Cardiac muscle cell (in vitro differentiated cells and primary cell): ENCODE measurements at places on chromosomes 2 and 18. TPM values are rescaled to one million over a fixed set of nuclear protein-coding genes. Genes with fewer than 3 reads are reported as not detected.
A peak's percentile ranks its signal among the peaks of the same experiment; 100 is the strongest.

DNA sequence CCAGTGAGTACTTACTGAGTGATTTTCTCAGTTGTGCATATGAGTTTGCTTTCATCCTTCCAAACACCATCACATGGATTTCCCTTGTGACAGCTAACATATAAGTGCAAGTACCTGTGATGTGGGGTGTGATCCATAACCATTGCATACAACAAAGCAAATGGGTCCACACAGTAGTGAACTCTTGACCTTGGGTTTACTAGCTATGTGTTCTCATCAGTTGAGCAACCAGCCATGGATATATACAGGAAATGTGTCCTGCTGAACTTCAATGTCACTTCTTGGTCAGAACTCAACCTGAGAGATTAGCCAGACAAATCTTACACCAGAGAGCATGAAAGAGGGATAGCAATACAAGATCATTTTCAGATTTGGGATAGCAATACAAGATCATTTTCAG lies 420.9 kb upstream of the KCNH7 start:
- H3K27ac ChIP-seq: no peak overlapping the region
- H3K4me1 ChIP-seq: no peaks in the 10 kb centered on the region
- no peak overlapping the region for H3K4me3 ChIP-seq
- no peak for DNase-seq
- no peaks in the 10 kb centered on the region for H3K36me3 ChIP-seq

DNA sequence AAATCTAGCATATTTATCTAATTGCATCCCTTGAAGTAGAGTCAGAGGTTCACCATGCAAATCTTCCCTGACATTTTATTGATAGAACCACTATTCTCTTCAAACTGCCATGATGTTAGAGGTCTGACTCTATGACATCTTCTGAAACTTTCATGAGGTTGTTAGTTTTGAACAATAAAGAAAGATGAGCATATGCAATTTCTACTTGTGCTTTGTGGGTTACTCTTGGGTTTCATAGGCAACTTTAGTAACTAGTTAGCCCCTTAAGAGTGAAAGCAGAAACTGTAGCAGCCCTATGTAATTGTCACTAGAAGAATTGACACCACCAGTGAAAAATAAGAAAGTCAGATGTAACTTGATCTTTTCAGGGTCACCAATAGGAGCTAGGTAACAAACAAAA lies 53.1 kb upstream of the ZEB2 start:
- no peaks in the 10 kb centered on the region for H3K4me1 ChIP-seq
- H3K27ac ChIP-seq: no peak overlapping the region
- H3K36me3 ChIP-seq: no peaks in the 10 kb centered on the region
- no peak for DNase-seq

The AGXT gene
- total RNA-seq: 0.06 and 0.67 TPM in 2 replicates

GRCh38 chr2:143701785-143702184 lies 572.6 kb downstream of the ARHGAP15 start:
- H3K36me3 ChIP-seq: no peaks in the 10 kb centered on the region
- no peak overlapping the region for H3K4me3 ChIP-seq

DNA sequence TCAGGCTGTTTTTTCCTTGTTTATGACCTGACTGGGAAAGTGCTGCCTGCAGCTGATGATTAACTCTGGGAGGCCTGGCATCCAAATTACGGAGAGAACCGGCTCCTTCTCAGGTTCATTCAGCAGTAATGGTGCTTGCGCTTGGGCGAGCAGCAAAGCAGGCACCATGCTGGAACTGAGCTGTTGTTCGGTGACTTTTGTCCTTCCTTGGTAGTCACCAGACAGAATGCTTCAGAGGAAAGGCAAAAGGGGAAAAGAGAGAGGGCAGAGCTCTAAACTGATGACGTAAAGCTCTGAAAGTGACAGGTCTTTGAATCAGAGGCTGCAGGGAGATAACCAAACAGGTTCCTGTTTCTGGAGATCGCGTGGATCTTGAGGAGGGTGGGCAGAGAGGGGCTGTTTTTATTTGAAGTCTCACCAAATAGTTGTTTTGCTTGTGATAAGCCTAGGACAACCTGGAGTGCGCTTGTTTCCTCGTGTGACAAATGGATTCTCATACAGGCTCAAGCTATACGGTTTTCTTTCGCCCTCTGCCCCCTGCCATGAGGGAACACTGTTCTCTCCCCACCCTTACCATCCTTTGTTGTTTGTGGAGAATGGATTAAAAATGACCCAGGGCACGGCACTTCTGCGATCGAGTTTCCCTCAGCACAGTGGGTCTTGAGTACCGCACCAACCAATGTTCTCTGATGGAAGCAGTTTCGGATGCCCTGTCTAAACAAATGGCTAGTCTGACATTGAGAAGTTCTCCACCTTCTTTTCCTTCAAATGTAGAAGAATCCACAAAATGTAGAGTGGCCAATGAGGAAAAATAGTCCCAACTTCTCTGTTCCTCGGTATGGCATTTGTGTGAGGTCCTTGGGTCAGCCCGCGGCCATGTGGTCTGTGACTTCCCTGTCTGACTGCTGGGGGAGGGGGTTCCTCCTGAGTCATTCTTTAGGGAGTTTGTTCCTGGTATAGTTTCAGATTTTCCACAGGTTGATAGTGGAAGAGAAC lies 1.3 kb downstream of the RASGRP3 start:
- H3K4me1 ChIP-seq: peaks cover 32% of the 10 kb centered on the region
- H3K4me3 ChIP-seq: peak overlapping the region; percentile 26
- no peaks in the 10 kb centered on the region for H3K27me3 ChIP-seq
- peak overlapping the region; percentile 92 for H3K27ac ChIP-seq

GRCh38 chr2:187922846-187923245 lies 368.6 kb upstream of the TFPI start:
- H3K4me1 ChIP-seq: no peaks in the 10 kb centered on the region
- H3K36me3 ChIP-seq: no peaks in the 10 kb centered on the region

DNA sequence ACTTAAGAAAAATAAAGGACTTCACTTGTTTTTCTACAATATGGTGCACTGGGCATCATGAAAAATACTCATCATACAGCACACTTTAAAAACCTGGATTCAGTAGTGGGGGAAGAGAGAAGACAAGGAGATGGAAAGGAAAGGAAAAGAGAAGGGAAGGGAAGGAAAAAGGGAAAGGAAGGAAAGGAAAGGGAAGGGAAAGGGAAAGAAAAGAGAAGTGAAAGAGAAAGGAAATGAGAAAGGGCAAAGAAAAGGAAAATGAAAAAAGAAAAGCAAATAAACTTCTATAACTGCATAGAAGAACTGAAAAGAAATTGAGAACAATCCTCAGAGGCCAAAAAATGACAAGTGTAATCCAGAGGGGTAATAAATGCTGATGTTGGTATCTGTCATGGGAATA lies 388.1 kb upstream of the PKDCC start:
- no peaks in the 10 kb centered on the region for H3K4me1 ChIP-seq
- DNase-seq: no peak
- H3K27me3 ChIP-seq: no peaks in the 10 kb centered on the region
- H3K27ac ChIP-seq: no peak overlapping the region
- H3K36me3 ChIP-seq: no peaks in the 10 kb centered on the region

The REEP1 gene
- 14.6 and 22.7 TPM in 2 replicates for total RNA-seq

The MEIS1 gene
- 92.6 and 115 TPM in 2 replicates for total RNA-seq

The TRAK2 gene
- 10.2 and 13.2 TPM in 2 replicates for total RNA-seq

GRCh38 chr18:75214766-75215510 lies 4.3 kb downstream of the TSHZ1 start:
- H3K27me3 ChIP-seq: peaks cover 18% of the 10 kb centered on the region
- peaks cover 23% of the 10 kb centered on the region for H3K4me1 ChIP-seq
- no peak for DNase-seq
- H3K4me3 ChIP-seq: no peak overlapping the region

GRCh38 chr18:59916746-59917145 lies 16.9 kb downstream of the PMAIP1 start:
- H3K27me3 ChIP-seq: no peaks in the 10 kb centered on the region
- no peak overlapping the region for H3K4me3 ChIP-seq
- peaks cover 14% of the 10 kb centered on the region for H3K4me1 ChIP-seq

The CUL3 gene
- total RNA-seq: 47.6 and 51.3 TPM in 2 replicates

DNA sequence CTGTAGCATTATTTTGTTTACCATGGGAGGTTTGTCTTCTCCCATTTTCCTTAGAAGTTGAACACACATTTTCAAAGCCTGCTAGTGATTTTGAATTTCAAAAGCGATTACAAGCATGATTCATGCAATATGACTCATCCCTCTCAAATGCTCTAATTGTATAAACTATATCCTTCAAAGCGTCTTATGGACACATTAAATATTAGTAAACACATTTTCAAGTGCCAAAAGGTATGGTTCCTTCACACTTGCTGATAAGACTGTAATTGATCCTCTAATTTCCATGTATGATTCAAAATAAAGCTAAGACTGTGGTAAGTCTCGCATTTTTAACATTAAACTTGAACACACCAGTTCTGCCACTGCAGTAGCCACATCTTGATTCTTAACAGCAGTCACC lies 512.9 kb downstream of the LRRTM4 start:
- H3K4me3 ChIP-seq: no peak overlapping the region
- DNase-seq: peak; percentile 2
- H3K4me1 ChIP-seq: no peaks in the 10 kb centered on the region
- no peak overlapping the region for H3K27ac ChIP-seq
- H3K27me3 ChIP-seq: no peaks in the 10 kb centered on the region

GRCh38 chr18:43559507-43559906 lies 282.2 kb upstream of the SYT4 start:
- no peak overlapping the region for H3K27ac ChIP-seq
- H3K4me1 ChIP-seq: no peaks in the 10 kb centered on the region
- no peaks in the 10 kb centered on the region for H3K36me3 ChIP-seq

The RDH14 gene
- 58.9 and 64.5 TPM in 2 replicates for total RNA-seq

- no peaks in the 10 kb centered on the region for H3K36me3 ChIP-seq
- H3K27ac ChIP-seq: no peak overlapping the region
- no peak for DNase-seq
- H3K4me3 ChIP-seq: no peak overlapping the region
Measured at GRCh38 chr2:54404270-54404669, 51.9 kb upstream of the SPTBN1 start.

DNA sequence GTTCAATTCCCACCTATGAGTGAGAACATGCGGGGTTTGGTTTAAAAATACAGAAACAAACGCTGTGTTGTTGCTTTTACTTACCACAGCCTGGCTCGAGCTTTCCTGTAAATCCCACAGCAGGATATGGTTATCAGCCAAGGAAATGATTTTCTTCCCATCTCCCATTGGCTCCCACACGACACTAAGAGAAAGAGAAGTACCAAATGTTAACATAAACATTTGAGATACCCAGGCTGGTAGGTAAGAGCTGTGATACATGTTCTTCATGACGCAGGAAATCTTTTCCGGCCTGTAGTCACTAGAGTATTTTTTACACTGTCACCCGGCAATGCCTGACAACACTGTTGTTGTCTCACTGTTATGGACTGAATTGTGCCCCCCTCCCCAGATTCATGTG lies 163.6 kb downstream of the EIPR1 start:
- H3K36me3 ChIP-seq: no peaks in the 10 kb centered on the region
- DNase-seq: no peak
- no peak overlapping the region for H3K27ac ChIP-seq
- H3K4me3 ChIP-seq: no peak overlapping the region
- H3K4me1 ChIP-seq: no peaks in the 10 kb centered on the region

The GCG gene
- not detected in 2 replicates for total RNA-seq

The PJVK gene
- total RNA-seq: 3.9 and 6.9 TPM in 2 replicates

The PARD3B gene
- 4.5 and 8.5 TPM in 2 replicates for total RNA-seq

DNA sequence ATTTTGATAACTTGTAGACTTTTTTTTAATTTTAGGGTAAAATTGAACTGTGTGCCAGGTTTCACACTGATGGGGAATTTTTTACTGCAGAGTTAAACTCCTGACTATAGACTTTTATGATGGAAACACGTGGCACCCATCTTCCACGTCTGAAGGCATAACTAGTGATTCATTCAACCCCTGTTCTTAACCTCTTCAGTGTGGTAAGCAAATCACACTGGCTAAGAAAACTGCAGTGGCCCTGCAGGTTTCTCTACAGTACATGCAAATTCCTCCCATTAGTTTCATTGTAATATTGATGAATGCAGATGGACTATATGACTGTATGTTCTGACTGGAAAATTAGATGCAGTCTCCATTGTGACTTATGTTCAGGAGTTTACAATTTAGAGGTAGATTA lies 47.2 kb downstream of the SMAD4 start:
- H3K27me3 ChIP-seq: no peaks in the 10 kb centered on the region
- peak; percentile 23 for DNase-seq
- peaks cover 33% of the 10 kb centered on the region for H3K36me3 ChIP-seq
- no peak overlapping the region for H3K27ac ChIP-seq

The DAPL1 gene
- not detected in 2 replicates for total RNA-seq

DNA sequence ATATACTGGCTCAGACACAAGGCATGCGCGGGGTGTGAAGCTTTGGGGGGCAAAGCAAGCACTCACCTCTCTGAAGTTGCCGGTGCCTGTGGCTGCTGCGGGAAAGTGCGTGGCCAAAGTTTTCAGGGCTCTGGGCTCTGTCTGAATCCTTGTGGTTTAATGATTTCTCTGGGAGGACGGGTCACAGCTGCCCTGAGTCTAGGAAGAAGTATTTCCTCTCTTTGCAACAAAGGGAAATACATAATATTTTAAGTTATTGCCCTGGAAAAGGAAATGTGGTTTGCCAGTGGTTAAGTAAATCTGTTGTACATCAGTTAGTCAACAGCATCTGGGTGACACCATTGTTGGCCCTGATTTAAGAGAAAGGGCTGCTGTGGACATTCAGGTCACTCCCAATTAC lies 56.7 kb upstream of the ZDBF2 start:
- no peak for DNase-seq
- H3K4me3 ChIP-seq: no peak overlapping the region
- H3K4me1 ChIP-seq: peaks cover 14% of the 10 kb centered on the region
- no peaks in the 10 kb centered on the region for H3K36me3 ChIP-seq
- H3K27ac ChIP-seq: no peak overlapping the region

GRCh38 chr2:136319651-136320050 lies 201.7 kb upstream of the CXCR4 start:
- H3K27me3 ChIP-seq: no peaks in the 10 kb centered on the region
- H3K4me1 ChIP-seq: no peaks in the 10 kb centered on the region
- H3K4me3 ChIP-seq: no peak overlapping the region
- H3K27ac ChIP-seq: no peak overlapping the region

DNA sequence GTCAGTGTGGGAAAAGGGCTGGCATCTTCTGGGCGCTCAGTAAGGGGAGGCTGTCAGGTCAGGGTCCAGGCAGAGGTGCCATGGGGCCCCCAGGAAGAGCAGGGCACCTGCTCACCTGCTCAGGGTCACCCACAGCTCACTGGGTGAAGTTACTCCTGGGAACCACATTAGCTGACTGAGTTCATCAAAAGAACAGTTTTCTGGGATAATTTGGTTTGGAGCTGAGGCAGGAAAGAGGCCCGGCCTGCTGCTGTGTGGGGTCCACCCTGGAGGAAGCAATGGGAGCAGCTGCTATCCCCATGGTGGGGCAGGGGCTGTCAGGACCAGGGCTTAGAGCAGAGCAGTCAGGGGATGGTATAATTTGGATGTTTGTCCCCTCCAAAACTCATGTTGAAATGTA lies 97.2 kb upstream of the GPC1 start:
- no peak overlapping the region for H3K4me3 ChIP-seq
- H3K27ac ChIP-seq: no peak overlapping the region
- no peak for DNase-seq
- H3K4me1 ChIP-seq: no peaks in the 10 kb centered on the region
